HuH-7 (cell line): ENCODE measurements at places on chromosomes 3 and 15.

- DNase-seq = no peak
These were observed 1004.1 kb downstream of the TBL1XR1 start for GRCh38 chr3:176193032-176193730.

DNA sequence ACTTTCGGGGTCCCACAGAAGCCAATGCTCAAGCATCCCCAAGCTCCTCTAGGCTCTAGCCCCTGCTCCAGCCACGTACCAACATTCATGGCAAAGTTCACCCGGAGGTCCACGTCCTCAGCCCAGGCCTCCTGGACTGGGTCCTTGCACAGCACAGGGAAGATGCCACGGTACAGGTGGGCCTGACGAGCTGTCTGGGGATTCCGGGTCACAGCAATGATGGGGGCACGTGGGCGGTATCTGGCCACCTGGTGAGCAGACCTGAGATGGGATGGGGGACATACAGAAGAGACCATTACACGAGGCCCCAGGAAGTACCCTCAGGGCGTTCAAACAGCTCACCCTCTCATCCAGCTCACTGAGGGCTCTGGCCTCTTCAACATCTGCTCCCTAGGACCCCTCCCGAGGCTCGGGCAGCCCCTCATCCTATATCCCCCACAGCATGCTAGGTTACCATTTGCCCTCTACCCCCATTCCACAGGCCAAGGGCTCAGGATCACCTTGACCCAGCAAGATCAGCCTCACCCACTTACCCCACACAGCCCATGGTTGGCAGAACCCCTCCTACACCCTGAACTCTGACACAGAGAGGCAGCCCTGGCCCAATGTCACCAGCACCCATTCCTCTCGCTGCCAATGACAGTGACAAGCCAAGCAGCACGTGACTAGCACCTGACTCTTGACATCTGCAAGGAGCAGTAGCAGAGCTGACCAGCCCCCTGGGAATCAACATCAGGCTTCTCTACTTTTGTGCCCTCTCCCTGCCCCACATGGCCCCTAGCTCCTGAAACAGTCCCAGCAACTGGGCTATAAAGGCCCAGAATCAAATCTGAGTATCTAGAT, 3.0 kb upstream of the GRAMD2A start:
- no peak for DNase-seq

DNA sequence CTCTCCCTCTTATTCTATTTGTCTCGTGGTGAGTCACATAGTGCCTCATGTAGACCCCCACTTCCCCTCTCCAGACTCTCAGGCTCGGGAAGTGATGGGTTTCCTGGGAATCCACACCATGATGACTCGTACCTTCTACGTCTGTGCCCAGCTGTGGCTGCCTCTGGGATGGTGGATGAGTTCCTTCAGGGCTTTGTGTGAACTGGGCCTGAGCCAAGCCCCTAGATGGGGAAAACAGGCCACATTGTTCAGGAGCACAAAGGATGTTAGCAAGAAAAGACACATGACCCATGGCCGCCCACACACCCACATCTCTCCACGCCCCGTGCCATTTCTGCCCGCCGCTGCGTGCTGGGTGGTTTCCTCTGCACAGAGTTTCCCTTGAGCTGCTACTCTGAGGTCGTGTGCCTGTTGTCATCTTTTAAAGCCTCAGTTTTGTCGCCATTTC, 10.5 kb downstream of the ISG20 start:
- no peak for DNase-seq

- DNase-seq = no peak
These were observed 35.4 kb downstream of the MFSD1 start for GRCh38 chr3:158837240-158837639.
